Vagina (tissue), 2 donors: ENCODE measurements at places on chromosomes 5 and 9.

- DNase-seq = no peak
Observed at GRCh38 chr5:457195-457961, 14.4 kb downstream of the EXOC3 start.

DNA sequence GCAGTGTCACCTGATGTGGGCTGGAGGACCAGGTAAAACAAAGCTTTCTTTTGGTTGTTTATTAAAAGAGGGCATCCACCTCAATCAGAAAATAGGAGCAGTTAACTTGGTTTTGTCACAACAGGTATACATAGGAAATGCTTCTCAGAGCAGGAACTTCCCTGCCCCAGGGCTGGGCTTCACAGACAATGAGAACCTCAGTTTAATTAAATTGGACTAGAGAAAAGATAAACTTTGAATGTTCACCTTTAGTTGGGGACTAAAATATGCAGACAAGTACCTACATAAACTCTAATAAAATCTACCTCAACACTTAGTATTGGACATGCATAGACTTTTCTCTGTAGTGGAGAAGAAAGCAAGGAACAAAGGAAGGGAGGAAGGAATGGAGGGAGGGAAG, 392.0 kb downstream of the ENC1 start:
- DNase-seq = no peak

GRCh38 chr5:93658044-93658443, 75.0 kb downstream of the NR2F1 start:
- DNase-seq = no peak

- no peak for DNase-seq
Observed at GRCh38 chr9:3751125-3751758, 225.4 kb upstream of the RFX3 start.

GRCh38 chr5:116668390-116668789, 93.8 kb upstream of the SEMA6A start:
- DNase-seq = no peak

DNA sequence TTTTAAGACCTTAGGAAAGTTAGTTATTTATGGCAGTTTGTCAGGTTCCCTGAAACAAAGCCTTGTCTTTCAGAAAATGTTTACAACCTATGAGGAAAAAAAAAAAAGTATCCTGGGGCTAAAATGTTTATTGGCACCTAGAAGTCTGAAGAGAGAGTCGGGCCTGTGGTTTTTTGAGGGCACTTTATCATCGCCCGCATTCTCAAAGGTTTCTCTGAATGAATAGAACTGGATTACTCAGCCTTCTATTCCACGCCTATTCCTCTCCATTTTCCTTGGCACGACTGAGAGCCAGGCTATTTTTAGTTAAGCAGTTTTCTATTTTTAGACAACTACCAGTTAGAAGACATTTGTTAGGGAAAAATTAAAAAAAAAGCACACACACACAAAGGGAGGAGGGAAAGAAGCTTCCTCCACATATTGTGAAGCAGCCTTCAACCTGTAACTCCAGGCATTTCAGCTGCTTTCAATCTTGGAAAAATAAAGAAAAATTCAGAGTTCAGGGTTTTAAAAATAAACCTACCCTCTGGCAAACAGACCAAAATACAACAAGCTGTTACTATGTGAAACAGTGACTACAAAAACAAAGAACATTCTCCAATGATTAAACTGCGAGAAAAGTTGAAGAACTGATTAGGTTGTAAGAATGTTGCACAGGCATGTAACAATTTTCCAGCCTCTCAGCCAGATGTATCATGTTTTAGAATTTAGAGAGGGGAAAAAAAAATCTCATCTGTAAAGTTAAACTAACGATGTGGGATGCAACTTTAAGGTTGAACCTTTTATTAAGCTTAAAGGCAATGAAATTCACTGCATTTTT, 97.0 kb downstream of the MEF2C start:
- DNase-seq = no peak

DNA sequence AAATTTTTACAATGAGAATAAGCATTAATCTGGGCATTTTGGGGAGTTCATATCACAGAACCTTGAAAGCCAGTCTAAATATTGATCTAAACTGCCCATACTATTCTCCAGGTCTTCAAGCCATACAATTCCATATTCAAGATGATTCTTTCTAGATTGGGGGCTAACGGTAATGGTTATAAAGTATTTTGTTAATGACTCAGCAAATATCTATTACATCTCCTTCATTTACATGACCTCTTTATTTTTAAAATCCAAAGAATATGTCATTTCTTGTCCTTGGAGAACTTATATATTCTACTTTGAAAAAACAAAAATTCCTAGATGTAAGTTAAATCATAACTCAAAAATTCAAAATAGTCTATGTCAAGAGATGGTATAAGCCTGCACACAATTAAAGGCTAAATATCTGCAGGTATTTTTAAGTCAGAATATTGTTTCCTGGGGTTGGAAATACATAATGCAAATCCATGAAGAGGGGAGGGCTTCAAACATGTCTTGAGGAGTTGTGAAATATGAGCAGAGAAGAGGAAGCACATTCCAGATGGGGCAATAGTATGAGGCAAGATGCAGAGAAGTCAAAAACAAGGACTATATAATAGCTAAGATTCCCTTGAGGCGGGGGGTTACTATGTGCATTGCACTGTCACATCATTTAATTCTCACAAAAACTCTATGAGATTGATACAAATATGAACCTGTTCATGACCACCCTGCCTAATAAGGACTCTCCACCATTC, 526.4 kb downstream of the NR2F1-AS1 start:
- DNase-seq = no peak

GRCh38 chr9:88179062-88179521, 40.8 kb upstream of the SPATA31C2 start:
- no peak for DNase-seq

GRCh38 chr5:124576848-124577409, 169.5 kb downstream of the ZNF608 start:
- no peak for DNase-seq

GRCh38 chr5:142587354-142587965, 98.4 kb downstream of the FGF1 start:
- no peak for DNase-seq

DNA sequence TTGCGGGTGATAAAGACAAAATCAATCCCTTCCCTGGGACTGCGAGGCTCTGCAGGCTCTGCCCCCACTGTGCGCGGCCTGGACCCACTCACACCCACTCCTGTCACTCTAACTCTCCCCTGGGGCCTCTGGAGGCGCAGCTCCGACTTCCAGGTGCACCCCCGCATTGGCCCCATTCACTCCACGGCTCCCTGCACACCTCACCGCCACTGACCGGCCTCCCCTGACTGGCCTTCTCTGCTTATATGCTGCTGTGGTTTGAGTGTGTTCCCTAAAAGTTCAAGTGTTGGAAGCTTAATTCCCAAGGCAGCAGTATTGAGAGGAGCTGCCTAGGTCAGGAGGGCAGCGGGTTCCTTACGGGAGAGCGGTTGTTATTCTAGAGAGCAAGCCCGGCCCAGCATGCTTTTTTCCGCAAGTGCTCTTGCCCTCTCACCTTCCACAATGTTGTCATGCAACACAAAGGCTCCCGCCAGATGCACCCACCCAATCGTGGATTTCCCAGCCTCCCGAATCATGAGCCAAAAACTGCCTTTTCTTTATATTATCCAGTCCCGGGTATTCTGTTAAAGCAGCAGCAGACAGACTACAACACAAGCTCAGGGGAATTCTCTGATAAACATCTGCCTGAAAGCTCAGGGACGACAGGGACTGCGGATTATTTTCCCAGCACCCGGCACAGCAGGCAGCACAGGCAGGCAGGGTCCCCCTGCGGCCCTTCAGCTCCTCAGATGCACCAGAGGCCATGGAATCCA, 73.5 kb upstream of the LRRTM2 start:
- no peak for DNase-seq

- no peak for DNase-seq
Observed at GRCh38 chr9:35010351-35010958, 20.9 kb downstream of the DNAJB5 start.

DNA sequence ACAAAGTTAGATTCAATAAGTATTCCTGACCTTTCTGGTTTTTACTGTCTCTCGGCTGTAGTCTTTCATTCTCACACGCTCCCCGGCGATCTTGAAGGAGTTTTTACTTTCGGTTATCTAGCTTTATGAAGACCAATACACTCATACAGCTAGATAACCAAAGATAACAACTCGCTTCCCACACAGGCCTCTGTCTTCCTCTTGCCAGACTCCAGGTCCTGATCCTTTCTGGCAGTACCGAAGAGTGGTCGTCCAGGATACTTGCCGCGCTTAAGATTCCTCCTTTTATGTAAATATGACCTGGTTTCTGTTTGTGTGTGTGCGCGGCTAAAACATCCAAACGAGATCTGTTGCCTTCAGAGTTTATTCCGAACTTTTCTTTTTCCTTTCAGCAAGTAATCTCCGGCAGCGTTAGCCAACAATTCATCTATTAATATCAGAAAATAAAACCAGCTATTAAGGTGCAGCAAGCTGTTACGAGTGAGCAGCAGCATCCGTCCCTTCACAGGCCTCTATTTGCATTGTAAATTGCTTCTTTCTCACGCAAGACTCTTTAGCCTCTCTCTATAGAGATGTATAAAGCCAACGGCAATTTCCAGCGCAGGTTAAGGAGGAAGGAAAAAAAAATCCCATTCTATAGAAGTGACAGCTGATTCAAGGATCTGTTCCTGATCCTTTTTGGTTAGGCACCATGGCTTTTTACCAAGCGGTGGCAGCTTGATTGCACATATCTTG, 216.1 kb downstream of the MEF2C start:
- DNase-seq = no peak

- DNase-seq = no peak
Observed at GRCh38 chr9:14373336-14373666, 59.4 kb upstream of the NFIB start.

DNA sequence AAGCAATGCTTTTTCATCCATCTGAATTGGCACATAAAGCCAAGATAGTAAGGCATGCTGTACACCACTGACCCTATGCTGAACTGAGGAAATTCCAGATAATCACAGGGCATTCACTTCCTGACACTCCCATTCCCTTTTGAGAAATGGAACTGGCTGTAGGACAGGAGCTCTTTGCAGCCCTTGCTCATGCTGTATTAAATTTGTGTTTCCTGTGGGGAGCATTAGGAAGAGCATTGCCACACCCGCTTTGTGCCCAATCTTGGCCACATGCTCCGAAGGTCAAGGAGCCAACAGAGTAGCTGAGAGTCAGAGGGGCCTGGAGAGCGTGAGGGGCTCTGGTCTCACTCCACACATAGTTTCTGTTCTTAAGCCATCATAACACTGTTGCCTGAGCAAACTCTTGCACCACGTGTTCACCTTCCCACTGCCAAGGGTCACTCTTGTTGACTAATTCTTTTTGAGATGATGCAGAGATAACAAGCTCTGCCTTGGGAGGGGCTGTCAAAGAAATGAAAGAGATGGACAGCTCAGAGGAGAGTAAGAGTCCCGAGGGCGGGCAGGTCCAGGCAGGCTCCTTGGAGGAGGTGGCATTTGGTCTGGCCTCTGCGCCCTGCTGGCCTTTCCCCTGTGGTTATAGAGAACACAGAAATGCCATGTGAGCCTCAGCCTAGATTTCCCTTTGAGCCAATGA, 31.7 kb upstream of the ARAP3 start:
- no peak for DNase-seq

DNA sequence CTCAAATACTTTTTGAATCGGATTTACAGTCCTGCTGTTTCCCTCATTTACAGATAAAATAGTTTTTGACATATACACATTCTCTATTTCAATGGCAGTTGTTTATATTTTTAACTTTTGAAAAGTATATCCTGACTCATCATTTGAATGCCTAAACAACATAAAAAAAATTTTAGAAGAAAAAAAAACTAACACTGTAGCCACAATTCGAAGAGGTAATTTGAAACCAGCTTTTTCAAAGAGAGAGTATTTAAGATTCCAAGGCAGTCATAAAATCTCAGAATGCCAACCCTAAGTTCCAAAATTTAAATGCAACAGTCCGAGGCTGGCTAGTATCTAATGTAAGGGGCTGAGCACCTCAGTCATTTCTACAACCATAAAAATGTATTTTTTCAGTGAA, 626.8 kb downstream of the DNAH5 start:
- no peak for DNase-seq

GRCh38 chr5:32020946-32021345, 153.2 kb downstream of the GOLPH3 start:
- DNase-seq = no peak

GRCh38 chr5:174418809-174419539, 305.4 kb upstream of the MSX2 start:
- peak; percentile 54 for DNase-seq

GRCh38 chr9:129394061-129394885, 216.2 kb upstream of the IER5L start:
- DNase-seq = no peak

DNA sequence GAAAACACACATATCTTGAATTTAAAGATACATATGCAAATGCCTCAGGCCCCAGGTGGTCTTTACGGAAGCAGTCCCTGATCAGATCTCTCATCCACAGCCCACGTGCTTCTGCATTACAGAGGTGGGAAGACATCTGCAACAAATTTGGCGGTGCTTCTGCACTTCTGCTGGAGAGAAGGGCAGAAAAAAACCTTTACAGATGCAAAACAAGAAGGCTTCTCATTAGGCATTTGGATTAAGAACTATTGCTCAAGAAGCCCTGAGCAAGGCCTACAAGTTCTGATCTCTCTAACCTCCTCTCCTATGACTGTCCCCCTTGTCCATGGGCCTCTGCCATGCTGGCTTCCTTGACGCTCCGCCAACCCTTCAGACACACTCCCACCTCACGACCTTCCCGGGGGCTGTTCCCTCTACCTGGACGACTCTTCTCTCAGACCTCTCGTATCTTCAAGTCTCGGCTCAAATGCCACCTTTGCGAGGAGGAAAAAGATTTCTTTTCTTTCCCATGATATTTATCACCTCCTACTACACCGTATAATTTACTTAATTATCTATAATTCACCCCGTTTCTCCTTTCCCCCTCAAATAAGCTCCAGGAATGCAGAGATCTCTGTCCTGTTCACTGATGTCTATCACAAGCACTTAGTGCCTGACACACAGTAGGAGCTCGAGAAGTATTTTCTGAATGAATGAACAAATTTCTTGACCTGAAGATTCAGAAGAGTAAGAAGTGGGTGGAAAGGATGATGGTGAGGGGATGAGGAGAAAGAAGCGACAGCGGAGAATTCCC, 1.1 kb downstream of the MTMR12 start:
- DNase-seq = no peak

- no peak for DNase-seq
Observed at GRCh38 chr5:175195698-175196656, 248.0 kb downstream of the DRD1 start.

GRCh38 chr5:141747152-141748141, 65.4 kb upstream of the ARAP3 start:
- no peak for DNase-seq
